Stimulated activated CD4-positive, alpha-beta T cell treated with anti-CD3 and anti-CD28 coated beads, Interleukin-1b, Interleukin-23, amount 100 ng/mL, for 24 hours (primary cell): ENCODE measurements at places on chromosomes 1 and 21.

GRCh38 chr1:114341299-114341698, 169.7 kb downstream of the TRIM33 start:
- DNase-seq: no peak

- DNase-seq: no peak
Observed at GRCh38 chr1:22317231-22317919, 134.3 kb upstream of the ZBTB40 start.

GRCh38 chr1:244919320-244920282, 55.3 kb upstream of the HNRNPU start:
- no peak for DNase-seq

GRCh38 chr1:89260566-89261255, 11.9 kb downstream of the GBP5 start:
- no peak for DNase-seq

GRCh38 chr1:171683870-171684269, 31.4 kb upstream of the MYOC start:
- no peak for DNase-seq

- no peak for DNase-seq
Observed at GRCh38 chr1:11913291-11913690, 12.9 kb downstream of the KIAA2013 start.

DNA sequence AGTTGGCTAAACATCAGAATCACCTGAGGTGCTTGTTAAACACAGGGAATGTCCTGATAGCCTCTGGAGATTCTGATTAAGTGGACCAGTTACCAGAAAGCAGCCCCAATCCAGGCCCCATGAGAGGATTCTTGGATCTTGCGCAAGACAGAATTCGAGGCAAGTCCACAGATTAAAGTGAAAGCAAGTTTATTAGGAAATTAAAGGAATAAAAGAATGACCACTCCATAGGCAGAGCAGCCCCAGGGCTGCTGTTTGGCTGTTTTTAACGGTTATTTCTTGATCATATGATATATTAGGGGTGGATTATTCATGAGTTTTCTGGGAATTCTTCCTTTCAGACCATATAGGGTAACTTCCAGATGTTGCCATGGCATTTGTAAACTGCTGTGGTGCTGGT, 176.2 kb downstream of the ROR1 start:
- DNase-seq: no peak
